Left renal pelvis (tissue), 4 donors: ENCODE measurements at places on chromosomes 7 and 10. TPM values are rescaled to one million over a fixed set of nuclear protein-coding genes. Genes with fewer than 3 reads are reported as not detected.

The ADCYAP1R1 gene
- polyA plus RNA-seq, result 3.6 TPM

The TUBB8 gene
- polyA plus RNA-seq, result 0.57 TPM

The KLF14 gene
- polyA plus RNA-seq, result 0.69 TPM

The CDK14 gene
- 35.0 TPM for polyA plus RNA-seq

DNA sequence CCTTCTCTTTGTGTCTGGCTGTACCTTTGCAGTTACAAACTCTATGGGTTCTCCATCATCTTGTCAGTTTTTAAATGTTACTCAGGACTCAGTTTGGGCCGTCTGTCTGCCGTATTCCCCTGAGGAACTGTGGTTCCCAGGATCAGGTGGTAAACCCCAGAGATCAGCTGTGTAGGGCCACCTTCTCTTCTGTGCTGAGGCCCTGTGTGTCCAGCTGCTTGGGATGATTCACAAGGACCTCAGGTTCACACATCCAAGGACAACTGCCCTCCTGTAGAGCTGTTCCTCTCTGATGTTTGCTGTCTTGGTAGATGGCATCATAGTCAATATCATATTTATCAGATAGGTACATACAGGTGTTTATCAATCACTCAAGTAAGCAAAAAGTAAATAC is 24.5 kb downstream of the CUL1 start:
- no peak for DNase-seq

- DNase-seq, result no peak
Observed at GRCh38 chr10:110221721-110222261, 14.4 kb downstream of the MXI1 start.

DNA sequence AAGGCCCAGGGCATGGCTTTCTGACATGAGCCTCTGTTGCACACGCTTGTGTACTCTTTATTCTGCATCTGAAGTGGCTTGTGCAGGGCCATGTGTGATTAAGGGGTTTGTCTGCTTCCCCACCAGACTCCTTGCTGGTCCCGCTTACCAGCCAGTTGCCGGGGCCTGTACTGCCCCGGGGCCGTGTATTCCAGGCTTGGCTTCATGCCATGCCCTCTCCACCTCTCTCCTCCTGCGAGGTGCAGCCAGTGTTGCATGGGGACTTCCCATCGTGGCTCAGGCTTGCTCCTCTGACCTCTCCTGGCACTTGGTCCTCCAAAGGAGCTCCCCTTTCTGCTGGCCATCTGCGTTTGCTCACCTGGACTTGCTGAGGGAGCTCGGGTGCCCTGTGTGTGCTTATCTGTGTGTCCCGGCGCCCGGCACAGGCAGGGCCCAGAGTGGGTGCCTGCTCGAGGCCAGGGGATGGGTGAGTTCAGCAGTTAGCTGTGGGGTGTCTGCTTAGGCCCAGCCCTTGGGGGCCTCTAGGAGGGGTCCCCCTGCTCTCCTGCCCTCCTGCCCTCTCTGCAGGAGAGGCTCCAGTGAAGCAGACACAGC is 11.0 kb upstream of the C10orf143 start:
- no peak for DNase-seq

DNA sequence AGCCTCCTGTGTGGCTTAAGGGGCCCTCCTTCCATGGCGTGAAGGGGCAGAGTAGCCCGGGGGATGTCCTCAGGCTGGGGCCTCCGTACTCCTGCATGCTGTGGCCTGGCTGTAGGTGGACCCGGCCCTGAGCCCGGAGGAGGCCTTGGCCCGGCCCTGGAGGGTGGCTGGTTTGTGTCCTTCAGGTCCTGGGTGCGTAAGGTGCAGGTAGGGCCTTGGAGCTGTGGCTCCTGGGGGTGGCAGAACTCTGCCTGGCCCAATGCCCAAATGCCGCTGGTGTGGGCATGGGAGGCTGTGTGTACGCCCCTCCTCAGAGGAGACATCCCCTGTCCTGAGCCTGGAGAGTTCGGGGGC is 26.9 kb upstream of the AMZ1 start:
- no peak for DNase-seq

- no peak for DNase-seq
Observed at GRCh38 chr7:139367438-139368155, 7.9 kb downstream of the LUC7L2 start.
